NCI-H226 (cell line): ENCODE measurements at places on chromosomes 1 and 21.
A peak's percentile ranks its signal among the peaks of the same experiment; 100 is the strongest.

- no peak for DNase-seq
These were observed 660 bp downstream of the GCLM start for GRCh38 chr1:93908394-93909145.

DNA sequence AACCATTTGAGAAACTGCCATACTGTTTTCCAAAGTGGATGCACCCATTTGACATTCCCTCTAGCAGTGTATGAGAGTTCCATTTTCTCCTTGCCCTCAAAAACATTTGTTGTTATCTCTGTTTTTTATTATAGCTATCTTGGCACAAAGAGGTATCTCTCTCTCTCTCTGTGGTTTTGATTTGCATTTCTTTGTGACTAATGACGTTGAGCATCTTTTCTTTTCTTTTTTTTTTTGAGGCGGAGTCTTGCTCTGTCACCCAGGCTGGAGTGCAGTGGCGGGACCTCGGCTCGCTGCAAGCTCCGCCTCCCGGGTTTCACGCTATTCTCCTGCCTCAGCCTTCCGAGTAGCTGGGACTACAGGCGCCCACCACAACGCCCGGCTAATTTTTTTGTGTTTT lies 17.4 kb upstream of the ZMYM6 start:
- peak; percentile 18 for DNase-seq

GRCh38 chr1:159831412-159832141 lies 4.9 kb downstream of the SLAMF8 start:
- no peak for DNase-seq

GRCh38 chr21:44088401-44088780 lies 18.8 kb upstream of the PWP2 start:
- DNase-seq = no peak

DNA sequence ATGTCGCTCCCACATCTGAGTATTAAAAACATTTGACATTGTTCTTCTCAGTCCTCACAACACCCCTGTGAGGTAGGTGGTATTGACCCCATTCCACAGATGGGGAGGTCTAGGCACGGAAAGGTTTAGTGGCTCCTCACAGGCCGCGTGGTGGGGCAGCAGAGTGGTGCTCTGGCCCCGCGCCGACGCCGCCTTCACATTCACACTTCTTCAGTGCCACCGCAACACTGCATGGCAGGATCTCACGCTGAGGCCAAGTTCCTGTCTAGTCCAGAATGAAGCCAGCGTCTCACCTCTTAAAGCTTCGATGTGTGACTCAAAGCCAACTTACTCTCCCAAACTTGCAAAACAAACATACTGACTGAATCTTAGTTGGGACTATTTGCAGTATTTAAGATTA lies 12.1 kb downstream of the ICMT start:
- no peak for DNase-seq

GRCh38 chr1:245604979-245605378 lies 450.2 kb downstream of the KIF26B start:
- no peak for DNase-seq

DNA sequence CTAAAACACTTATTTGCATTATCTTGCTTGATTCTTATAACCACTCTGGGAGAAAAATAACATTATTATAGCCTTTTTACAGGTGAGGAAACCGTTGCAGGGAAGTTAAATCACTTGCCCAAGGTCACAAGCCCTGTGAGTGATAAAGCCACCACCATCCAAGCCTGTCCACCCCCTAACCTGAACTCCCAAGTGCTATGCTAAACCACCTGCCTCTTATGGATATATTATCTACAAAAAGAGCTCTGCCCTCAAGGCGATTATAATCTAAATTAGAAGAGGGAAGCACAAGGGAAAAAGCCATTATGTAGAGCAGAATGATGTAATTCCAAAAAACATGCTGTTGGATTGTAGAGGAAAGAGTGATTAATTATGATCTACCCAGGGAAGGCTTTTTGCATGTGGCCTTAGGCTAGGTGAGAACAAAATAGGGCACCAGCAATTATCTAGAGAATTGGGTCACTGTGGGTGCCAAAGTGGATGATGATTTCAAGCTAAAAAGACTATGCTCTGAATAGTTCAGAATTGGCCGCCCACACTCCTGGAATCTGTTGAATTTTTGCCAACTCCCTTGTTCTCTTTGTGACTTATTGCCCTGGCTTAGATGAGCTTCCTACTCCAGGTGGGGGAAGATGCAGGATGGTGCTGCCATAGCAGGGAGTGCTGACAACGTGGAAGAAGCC lies 205.3 kb downstream of the FGGY start:
- peak; percentile 71 for DNase-seq

DNA sequence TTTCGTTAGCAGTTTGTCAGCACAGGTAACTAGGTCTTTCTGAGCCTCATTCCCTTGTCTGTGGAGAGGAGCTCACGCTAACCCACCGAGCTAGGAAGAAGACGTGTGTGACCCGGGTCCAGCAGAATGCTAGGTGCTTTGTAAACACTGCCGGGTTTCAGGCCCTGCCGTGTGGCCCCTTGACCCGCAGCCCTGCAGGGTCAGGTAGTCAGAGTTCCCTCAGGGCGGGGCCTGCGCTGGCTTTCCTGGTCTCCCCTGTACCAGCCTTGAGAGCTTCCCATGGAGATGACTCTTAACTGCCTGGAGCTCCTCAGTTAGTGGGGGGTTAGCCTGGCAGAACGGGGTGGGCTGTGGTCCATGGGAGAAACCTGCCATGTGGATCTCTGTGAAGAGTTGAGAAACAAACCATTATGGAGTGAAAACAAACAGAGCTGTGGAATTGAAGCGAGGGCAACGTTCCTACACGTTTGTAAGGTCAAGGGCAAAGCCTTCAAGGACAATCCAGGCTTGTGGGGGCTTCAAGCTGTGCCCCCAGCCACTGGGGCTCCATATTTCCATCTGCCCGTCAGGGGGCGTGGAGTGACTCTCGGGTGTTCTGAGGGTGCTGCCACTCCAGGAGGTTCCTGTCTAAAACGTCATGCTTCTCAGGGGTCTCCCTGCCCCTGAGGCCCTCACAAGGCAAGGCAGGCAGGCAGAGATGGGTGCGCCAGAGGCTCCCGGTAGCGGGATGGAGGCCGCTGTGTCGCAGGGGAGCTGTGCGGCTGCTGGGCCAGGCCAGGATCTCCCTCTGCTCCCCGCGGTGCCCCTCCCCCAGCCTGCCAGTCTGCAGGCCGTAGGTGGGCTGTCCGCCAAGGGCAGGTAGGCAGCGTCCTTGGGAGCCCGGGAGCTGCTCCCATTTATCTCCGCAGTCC lies 23.8 kb downstream of the LHX4 start:
- no peak for DNase-seq

DNA sequence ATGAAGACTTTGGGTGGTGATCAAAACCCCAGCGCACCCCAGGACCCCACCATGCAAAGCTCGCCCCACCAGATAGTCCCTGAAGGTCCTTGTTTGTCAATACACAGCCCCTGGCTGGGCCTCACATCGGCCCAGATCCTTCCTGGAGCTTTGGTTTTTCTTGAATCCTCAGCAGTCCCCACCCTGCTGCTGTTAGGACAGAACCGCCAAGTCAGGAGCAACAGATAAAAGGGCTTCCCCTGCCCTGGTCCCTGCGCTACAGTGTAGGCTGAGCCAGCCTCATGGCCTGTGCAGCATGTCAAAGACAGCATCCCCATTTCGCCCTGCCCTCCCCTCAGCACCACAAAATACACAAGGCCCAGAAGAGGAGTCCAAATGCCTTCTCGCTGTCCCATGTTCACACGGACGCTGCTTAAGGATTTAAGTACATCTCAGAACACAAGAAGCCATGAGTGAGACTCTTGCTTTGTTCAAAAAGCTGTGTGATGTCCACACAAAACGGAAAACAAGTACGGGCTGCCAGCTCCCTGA lies 65.7 kb downstream of the PSMG1 start:
- DNase-seq = no peak

DNA sequence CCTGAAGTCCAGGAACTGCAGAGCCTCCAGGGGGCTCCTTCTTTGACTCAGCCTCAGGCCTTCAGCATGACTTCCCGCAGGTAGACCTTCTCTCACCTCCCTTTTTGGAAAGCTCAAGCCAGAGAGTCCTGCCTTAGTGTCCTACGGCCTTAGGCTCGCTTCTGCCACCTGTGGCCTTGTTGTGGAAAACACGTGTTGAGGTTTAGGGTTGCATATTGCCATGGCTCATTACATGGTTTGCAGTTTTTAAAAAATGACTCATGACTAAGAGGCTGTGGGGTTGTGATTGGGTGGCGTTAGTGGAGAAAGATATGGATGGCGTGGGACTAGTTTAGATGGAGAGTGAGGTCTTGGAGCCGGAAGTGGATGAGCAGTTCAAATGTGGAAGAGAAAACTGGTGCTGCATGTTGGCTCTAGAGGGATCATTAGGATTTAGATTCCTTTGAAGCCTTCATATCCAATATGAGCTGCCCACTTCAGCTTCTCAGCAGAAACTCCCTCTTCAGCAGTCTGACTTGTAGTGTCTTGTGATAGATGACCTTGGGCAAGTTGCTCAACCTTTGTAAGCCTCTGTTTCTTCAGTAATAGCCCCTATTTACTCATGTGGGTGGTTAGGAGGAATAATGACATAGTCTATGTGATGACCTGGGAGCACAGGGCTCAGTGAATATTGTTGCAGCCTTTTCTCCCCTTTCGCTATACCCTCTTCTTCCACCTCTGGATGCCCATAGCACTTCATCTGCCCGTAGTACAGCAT lies 6.5 kb upstream of the FGGY start:
- peak; percentile 35 for DNase-seq

DNA sequence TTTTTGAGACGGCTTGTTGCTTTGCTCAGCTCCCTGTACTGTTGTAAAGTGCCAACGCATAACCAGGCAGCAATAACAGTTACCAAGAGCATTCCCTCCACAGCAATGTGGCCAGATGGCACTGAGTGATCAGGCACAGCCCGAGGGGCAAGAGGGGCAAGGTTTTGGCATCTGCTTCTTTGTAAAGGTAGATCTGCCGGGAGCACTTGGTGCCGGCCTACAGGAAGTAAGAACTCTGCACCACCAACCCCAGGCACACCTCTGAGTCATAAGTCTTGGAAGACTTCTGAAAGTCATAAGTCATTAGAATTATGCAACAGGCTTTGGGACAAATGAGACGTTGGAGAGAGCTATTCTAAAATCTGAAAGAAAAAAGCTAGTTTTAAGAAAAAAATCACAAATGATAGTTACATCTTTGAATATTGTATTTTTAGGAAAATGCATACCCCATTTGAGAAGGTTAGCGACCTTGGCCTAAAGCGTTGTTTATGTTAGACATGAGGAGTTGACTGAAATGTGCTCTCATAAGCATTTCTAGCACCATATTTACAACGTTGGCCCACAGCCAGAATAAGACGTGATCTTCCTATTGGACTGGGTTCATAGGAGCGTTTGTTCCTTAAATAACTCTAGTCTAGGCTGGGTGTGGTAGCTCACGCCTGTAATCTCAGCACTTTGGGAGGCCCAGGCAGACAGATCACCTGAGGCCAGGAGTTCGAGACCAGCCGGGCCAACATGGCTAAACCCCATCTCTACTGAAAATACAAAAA lies 37.7 kb upstream of the MAP10 start:
- DNase-seq = peak; percentile 53

DNA sequence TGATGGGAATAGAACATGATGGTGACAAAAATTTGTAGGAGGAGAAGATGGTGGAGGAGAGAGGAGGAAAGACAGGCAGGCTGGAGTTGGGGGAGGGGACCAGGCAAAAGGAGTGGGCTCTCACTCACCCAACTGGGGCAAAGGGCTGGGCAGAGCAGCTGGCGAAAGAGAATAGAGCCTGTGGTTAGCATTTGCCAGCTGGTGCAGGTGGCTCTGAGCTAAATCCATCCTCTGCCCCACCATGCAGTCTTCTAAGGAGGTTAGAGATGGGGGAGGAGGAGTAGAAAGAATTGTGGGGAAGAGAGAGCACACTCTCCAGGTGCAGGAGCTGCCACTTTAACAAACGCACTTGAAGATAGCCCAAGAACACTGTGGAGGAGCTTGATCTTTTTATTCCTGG lies 27.6 kb upstream of the SLAMF1 start:
- DNase-seq = no peak

- DNase-seq = no peak
These were observed 64.6 kb downstream of the OMA1 start for GRCh38 chr1:58481962-58482361.

DNA sequence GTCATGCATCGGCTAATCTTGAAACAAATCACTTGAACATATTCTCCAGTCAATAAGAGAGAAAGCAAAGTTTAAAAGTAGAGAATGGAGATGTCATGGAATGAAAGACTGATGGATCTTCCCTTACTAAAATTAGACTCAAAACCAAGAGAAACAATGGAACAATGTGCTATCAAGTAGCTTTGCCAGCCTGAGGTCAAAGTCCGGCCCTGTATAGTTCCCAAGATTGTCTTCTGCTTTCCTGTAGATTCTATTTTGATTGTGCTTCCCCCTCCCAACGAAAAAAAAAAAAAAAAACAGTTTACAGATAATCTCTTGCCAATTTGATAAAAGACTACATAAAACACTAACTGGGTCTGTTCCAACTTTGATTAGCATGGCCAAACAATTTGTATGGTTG lies 40.8 kb upstream of the KIRREL1 start:
- DNase-seq = no peak

- DNase-seq = peak; percentile 96
These were observed 7.1 kb upstream of the ITGB2 start for GRCh38 chr21:44927587-44928461.

DNA sequence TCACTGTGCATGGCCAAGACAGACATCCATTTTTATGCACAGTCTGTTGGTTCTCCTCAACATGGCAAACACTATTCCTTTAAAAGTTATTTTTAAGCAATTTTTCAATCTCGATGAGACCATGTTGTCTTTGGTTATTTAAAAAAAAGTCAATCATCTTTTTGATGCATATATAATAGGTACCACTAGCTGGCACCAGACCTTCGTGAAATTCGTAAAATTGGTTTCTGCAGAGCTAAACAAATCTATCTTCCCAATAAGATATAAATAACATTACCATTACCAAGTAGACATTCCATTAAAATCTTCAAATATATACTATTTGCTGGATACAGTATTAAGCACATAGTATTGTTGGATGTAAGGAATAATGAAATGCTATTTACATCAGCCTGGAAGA lies 220.0 kb upstream of the GREM2 start:
- DNase-seq = no peak

DNA sequence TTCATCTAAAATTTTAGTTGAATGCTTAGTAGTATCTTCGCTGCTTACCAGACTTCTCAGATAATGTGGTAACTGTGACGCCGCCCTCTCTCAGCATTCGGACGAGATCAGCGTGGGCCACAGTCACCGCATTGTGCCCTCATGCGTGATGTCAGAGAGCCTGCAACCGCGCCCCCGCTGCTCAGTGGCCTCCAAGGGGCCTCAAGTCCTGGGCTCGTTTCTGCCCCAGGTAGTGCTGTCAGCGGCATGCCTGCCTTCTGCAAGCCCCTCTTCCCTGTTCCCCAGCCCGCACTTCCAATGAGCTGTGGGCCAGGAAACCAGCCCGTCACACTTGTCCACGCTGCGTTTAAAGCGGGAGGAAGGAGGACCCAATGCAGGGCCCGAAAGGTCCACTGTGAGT lies 61.6 kb upstream of the TRAPPC10 start:
- DNase-seq = no peak

DNA sequence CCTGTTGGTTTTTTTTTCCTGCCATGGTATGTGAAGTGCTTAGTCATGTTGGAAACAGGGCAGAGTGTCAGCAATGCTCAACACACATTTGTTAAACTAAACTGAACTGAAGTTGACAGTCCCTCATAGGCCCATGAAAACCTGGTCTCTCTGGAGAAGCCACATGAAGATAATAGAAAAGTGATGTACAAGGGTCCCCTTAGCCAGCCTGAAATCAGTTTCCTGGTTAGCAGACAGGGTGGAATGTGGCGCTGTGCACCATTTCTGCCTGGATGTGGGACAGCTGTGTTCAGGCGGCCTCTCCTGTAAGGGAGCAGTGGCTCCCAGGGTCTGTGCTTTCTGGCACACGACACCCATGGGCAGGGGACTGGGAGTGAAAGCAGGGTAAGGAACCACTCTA lies 9.9 kb upstream of the CHI3L1 start:
- no peak for DNase-seq

GRCh38 chr1:61568460-61569302 lies 156.3 kb downstream of the TM2D1 start:
- DNase-seq = no peak
